ENCODE measurements at places on chromosomes 3 and 15.

GRCh38 chr3:138369151-138369900 lies 20.9 kb downstream of the MRAS start:
- DNase-seq, result no peak

DNA sequence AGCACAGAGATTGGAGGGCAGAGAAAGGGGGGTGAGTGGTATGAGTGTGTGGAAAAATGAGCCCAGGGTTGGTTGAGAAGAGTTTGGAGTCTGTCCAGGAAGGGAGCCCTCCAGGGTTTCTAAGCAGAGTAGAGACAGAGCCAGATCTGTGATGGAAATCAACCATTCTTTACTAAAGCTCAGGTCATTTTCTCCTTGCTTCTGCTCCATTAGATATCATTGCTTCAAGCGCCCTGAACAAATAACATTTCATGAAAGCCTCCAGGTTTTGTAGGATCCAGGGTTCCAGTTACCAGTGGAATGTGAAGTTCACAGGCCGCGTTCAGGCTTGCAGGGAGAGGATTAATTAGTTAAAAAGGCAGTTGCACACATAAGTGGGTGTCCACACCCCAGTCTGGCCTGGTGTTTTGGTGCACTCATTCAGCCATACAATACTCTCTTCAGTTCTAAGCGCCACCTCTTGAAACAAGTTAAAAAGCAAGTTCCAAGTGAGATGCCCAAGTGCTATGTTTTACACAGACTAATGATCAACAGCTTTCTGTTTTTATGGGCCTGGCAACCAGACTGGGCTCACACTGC lies 16.4 kb upstream of the BOC start:
- no peak for DNase-seq

GRCh38 chr15:80991421-80991820 lies 1.8 kb upstream of the MESD start:
- DNase-seq, result no peak

GRCh38 chr3:168072323-168072650 lies 23.4 kb downstream of the GOLIM4 start:
- no peak for DNase-seq

GRCh38 chr3:32414522-32415202 lies 23.0 kb downstream of the CMTM7 start:
- DNase-seq, result no peak

Data from activated CD4-positive, alpha-beta T cell treated with anti-CD3 and anti-CD28 coated beads, Interleukin-2, amount 50 U/mL, for 48 hours (primary cell).